ENCODE measurements at places on chromosomes 1 and 21.

DNA sequence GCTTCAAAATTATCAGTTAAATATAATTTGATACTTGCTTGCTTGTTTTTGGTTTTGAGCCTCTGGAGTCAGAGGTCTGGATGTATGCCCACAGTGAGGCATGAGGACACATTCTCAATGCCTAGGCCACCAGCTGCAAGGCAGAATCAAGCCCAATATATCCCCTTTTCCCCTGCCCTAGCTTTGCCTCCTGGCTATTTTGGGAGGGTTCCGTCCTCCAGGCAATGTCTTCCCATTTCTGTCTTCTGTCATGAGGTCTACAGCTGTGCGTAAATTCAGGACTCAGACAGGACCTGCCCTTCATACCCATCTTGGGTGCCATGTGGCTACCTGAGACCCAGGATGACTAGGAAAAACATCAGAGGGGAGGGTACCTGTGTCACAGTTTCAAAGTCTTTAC lies 19.2 kb downstream of the NRDC start:
- DNase-seq = no peak

- no peak for DNase-seq
Observed at GRCh38 chr1:115882913-115883902, 42.3 kb upstream of the NHLH2 start.

- no peak for DNase-seq
Observed at GRCh38 chr21:38287476-38287875, 30.7 kb downstream of the KCNJ15 start.

GRCh38 chr1:234686035-234686434 lies 76.1 kb upstream of the IRF2BP2 start:
- DNase-seq = no peak

DNA sequence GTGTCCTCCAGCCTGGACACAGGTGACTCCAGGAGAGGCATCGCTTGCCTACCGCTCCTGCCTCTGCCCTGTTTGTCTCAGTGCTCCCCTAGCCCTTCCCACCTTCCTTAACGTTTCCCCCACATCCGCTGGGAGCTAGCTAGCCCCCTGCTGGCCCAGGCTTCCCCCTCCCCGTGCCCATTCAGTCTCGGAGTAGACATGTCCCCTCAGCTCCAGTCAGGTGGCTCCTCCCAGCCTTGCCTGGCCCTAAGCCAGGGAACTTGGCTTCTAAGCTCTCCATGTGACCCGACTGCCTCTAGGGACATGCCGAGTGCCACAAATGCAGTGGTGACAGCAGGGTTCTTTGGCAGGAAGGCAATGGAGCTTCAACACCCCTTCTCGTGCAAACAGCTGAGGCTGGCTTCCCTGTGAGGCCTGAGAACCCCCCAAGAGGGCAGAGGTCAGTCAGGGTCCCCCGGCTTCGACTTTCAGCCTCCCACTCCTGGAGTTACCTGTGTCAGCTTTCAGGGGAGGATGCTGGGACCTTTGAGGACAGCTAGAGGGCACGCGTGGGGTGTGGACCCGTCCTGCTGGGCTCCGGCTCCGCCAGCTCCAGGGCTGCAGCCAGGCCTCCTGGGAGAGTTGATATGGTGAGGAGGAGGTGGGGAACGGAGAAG lies 16.2 kb downstream of the DRAXIN start:
- no peak for DNase-seq

DNA sequence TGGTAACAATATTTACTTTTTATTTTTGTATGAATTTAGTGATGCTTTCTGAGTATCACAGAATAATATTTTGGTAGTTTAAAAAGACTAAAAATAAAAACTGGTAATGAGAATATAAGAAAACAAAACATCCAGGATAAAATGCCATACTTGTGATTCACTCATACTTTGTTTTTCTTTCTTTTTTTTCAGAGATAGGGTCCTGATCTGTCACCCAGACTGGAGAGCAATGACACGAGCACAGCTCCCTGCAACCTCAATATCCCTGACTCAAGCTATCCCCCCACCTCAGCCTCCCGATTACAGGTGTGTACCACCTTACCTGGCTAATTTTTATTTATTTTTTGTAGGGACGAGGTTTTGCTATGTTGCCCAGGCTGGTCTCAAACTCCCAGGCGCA lies 64.2 kb upstream of the ADAM30 start:
- DNase-seq = no peak

DNA sequence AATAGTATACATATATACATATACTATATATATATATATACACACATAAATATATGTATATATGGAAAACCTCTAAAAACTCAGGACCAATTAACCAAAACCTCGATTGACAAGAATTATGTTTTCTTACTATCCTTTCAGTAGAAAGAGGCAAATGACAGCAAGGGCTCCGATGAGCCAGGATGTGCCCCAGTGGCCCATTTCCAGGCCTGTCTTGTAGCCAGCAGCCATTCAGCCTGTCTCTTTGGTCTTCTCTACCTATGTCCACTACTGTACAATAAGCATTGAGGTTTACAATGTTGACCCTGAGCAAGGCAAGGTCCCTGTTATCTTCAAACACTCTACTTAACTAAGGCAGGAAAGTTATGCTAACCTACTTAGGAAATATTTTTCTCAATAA lies 9.8 kb downstream of the KCNA2 start:
- DNase-seq = no peak

- no peak for DNase-seq
Observed at GRCh38 chr1:204267191-204267601, 53.4 kb upstream of the GOLT1A start.

GRCh38 chr1:6948861-6949260 lies 163.6 kb downstream of the CAMTA1 start:
- no peak for DNase-seq

GRCh38 chr1:27342391-27342777 lies 562 bp downstream of the SYTL1 start:
- peak; percentile 32 for DNase-seq
